NCI-H1417 treated with DMSO at 0.1 percent for 48 hours (cell line): ENCODE measurements at places on chromosomes 13 and 19.

DNA sequence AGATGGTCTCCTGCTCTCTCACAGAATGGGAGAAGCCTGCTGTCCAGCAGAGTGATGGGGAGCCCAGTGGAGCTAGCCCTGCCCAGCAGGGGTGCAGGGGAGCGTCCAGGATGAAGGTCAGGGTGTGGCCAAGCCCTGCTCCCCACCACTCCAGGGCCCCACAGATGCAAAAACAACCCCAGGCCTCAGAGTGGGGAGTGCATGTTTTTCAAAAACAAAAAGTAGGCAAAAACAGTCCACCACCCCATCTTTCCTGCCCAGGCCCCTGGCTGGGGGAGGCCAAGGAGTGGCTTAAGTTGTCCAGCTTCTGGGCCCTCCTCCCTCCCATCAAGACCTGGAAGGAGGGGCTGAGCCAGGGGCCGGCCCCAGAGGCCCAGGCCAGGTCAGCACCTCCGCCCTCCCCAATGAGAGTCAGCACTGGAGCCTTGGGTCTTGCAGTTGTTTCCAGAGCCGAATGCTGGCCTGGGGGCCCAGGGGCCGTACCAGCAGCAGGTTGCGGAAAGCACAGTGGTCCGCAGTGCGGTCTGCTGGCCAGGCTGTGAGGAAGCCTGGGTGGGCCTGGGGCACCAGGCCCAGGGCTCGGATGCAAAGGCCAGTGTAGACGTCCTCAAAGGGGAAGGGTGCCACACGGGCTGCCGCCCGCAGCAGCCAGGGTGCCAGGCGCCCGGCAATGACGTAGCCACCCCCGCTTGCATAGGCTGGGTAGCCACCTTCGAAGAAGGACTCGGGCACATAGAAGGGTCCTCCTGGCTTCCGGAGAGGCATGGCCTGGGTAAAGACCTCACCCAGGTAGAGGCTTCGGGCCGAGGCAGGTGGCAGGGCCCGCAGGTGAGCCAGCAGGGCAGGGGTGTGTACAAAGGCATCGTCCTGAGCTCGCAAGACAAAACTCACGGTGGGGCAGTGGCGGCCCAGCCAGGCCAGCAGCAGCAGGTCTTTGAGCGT is 1.7 kb downstream of the B3GNT8 start:
- no peak for DNase-seq

DNA sequence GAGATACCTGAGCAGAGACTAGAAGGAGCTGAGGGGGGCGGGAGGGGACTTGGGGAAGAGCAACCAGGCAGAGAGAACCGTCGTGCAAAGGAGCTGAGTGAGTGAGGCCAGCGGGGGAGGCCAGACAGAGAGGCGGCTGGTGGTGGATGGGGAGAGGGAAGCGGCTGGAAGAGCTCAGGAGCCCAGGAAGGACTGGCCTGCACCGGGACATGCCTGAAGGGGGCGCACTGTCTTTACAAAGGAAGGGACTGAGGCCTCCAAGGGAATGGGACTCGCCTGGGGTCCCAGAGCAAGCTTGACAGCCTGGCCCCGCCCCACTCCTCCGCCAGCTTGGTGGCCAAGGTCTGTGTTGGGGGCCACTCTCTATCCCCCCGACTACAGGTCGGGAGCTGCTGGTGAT is 14.9 kb downstream of the ONECUT3 start:
- no peak for DNase-seq

DNA sequence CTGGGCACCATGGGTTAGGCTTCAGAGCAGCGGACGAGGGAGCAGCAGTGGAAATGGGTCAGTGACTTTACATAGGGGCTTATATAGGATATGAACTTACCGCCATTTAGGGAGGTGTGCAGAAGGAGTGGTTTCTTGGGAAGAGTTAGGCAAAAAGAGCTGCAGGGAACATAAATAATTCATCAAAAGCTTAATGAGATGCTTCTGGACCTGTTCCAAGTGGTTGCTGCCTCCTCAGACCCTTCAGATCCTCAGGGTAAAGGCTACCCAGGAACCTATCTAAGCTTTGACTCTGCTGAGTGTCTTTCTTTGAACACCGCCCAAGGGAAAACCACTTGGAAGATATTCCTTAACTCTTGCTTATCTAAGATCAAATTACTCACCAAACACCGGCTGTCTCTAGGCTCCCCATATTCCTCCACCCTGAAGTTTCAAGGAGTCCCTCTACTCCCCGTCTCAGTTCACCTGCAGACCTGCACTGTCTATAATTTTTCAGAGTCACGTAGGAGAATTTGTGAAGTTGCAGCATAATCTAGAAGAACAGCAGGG is at the start of gene IGFL4:
IGFL4 (minus strand) TSS at position 51 of the 549 bp plus-strand sequence; CDS start at position 11, 40 bp downstream.
- DNase-seq = no peak

DNA sequence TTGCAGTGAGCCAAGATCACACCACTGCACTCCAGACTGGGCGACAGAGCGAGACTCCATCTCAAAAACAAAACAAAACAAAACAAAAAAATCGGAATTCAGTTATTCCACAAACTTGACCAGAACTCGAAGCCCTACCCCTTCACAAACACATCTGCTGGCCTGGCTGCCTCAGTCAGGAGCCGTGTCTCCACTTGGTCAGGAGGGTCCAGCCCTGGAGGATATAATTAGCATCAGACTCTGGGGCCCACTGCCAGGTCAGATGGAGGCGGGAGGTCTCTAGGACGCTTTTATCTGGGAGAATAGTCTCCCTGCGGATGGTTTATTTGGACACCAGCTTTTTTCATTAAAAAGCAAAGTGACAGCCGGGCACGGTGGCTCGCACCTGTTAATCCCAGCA is 8.0 kb downstream of the ELL start:
- DNase-seq = no peak

DNA sequence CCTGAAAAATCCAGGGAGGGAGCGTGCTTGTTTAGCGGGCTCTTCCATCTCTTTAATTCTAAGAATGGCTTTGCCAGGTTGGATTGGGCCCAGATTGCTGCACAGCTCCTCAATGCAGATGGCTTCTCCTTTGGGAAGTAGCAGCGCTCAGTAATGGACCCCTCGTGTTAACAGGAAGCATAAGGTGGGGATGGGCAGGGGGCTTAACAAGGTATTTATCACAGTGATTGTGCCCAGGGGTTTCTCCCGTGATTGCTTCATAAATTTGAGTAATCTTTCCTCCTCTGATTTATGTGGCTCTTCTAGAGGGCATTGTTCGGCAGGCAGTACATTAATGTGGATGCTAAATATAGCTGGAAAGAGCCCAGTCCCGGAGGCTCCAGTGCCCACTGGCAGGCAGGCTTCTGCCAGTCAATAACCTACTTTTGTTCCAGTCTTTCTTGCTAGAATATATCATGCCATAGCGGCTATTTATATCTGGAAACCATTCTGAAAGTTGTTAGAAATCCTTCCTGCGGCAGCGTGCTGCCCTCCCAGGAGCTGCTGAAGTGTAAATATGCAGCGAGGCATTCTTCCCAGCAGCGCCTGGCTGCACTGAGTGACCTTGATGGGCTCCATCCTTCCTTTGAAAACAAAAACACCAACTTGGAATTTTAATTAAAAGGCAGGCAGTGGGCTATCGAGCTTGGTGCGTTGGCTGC is 65.0 kb downstream of the FGF9 start:
- no peak for DNase-seq

- DNase-seq = no peak
Measured at GRCh38 chr19:11420429-11421370, 1.6 kb upstream of the RGL3 start.

GRCh38 chr13:109704771-109705635 is 81.4 kb downstream of the IRS2 start:
- peak; percentile 21 for DNase-seq

- no peak for DNase-seq
Measured at GRCh38 chr13:35210261-35210660, 266.2 kb downstream of the MAB21L1 start.

GRCh38 chr13:41700790-41701310 is 243.5 kb downstream of the RGCC start:
- DNase-seq = no peak

DNA sequence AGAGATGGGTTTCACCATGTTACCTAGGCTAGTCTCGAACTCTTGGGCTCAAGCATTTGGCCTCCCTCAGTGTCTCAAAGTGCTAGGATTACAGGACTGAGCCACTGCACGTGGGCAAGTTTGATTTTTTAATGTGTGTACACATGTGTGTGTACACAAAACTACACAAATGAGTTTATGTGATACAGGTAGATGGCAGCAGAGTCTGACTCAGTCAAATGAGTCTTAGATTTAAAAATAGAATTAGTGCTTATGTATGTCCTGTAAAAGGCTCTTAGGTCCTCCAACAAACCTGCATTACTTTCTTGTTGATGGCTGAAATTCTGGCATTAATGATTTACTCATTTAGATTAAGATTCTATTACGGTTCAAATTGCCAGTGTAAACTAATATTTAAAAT is 293.7 kb downstream of the PCDH17 start:
- no peak for DNase-seq

- no peak for DNase-seq
Measured at GRCh38 chr19:42269478-42270345, 660 bp downstream of the CIC start.
